ENCODE measurements at places on chromosomes 16 and 17.

- DNase-seq: no peak
These were observed 33.7 kb downstream of the RGS9 start for GRCh38 chr17:65170839-65171238.

DNA sequence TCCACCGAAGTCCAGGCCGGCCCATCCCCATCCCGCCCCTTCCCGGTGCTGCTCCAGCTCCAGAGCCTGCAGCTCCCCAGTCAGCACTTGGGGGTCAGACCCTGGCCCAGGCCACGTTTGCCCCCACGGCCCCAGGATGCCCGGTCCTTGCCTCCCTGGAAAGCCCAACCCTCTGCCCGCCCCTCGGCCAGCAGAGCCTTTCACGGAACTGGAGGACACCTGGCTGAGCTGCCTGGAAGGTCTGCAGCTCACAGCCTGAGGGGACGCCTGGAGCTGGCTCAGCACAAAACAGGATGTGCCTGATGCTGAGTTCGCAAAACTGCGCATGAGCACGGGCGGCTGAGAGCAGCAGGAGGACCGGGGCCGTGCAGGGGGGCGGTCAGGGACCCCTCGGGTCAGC lies 29.7 kb upstream of the SSTR5 start:
- no peak for DNase-seq

DNA sequence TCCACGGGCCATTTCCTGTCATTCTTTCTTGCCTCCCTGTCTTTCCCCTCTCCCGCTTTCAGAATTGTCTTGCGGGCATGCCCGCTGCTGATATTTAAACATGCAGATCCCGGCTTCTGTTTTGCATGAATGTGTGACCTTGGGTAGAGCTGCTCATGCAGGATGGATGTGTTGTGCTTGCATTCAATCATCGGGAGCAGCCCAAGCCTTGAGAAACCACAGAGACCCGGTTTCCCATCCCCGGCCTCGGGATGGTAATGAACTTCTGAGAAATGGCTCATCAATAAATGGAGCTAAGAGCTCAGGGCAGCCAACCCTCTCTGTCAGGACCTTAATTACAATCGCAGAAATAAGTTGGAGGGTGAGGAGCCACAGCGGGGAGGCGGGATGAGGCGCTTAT lies 303.7 kb upstream of the TNRC6C start:
- DNase-seq: no peak

DNA sequence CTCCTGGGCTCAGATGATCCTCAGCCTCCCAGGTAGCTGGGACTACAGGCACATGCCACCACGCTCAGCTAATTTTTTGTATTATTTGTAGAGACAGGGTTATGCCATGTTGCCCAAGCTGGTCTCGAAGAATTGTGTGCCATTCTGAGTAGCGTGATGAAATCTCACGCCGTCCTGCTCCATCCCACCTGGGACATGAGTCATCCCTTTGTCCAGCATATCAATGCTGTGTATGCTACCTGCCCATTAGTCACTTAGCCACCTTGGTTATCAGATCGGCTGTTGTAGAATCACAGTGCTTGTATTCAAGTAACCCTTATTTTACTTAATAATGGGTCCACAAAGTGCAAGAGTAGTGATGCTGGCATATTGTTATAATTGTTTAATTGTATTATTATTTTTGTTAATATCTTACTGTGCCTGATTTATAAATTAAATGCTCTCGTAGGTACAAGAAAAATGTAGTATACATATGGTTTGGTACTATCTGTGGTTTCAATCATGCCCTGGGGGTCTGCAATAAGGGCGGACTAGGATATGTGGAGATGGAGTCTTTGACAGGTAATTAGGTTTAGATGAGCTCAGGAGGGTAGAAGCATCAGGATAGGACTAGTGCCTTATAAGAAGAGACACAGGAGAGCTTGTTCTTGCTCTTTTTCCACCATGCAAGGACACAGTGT lies 26.6 kb upstream of the SLC13A2 start:
- DNase-seq: no peak

DNA sequence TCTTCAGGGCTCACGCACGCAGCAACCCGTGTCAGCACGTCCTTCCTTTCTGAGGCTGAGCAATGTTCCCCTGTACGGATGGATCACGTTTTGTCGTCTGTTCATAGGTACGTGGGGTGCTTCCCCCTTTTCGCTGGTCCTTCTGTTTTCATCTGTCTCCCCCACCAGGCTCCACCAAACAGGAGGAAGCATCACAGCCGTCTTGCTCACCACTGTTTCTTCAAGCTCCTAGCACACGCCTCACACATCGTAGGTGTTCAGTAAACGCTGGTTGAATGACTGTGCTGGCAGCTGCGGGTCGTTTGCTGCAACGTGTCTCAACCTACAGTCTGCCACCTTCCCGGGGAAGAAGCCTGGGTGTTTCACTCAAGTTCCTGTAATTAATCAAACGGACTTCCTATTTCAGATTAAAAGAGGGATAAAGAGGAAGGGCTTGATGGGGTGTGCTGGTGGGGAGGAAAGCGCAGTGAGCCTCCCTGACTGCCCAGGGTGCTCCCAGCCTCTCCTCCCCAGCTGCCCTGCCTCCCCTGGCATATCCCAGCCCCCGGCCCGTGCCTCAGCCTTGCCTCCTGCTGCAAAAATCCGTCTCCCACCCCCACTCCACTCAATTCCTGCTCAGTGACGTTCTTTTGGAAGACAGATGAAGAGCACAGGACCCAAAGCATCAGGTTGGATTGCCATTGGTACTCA lies 76.7 kb upstream of the DOC2B start:
- DNase-seq: no peak

- no peak for DNase-seq
These were observed 174.6 kb downstream of the ZNF423 start for GRCh38 chr16:49681217-49681883.

- DNase-seq: peak; percentile 72
These were observed 2.8 kb upstream of the MATCAP1 start for GRCh38 chr16:67186550-67186950.

DNA sequence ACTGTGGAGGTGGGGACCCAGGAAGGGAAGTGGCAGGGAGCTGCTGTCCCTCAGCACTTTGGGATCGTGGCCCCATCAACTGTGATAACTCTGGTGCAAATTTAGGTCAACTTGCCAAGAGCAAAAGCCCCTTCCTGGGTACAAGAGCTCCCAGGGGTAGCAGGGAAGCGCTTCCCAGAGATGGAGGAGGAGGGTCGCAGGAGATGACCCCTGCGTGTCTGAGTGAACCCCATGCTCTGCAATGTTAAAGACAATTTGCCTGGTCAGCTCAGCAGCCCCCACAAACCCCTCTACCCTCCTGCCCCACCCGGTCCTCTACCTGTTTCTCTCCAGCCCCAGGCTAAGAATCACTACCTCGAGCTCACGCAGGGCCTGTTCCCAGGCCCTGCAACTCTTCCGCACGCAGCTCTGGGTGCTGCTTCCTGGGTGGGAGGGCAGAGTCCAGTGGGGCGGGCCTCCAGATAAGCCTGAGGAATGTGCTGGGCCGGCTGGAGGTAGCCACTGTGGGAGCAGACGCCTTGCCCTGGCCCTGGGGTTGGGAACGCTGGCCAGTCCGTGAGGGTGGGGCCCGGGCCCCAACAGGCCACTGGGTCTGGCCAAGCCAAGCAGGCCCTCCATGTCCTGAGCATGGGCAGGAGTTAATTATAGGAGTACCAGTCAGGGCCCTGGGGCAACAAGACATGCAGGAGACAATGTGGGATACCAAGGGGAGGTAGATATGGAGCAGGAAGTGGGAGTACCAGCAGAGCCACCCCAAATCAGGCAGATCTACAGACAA lies 6.1 kb downstream of the DOK4 start:
- peak; percentile 79 for DNase-seq

GRCh38 chr17:77049440-77049839 lies 91.3 kb upstream of the SEC14L1 start:
- peak; percentile 36 for DNase-seq

GRCh38 chr17:75476271-75476671 lies 19.8 kb downstream of the TMEM94 start:
- DNase-seq: no peak

DNA sequence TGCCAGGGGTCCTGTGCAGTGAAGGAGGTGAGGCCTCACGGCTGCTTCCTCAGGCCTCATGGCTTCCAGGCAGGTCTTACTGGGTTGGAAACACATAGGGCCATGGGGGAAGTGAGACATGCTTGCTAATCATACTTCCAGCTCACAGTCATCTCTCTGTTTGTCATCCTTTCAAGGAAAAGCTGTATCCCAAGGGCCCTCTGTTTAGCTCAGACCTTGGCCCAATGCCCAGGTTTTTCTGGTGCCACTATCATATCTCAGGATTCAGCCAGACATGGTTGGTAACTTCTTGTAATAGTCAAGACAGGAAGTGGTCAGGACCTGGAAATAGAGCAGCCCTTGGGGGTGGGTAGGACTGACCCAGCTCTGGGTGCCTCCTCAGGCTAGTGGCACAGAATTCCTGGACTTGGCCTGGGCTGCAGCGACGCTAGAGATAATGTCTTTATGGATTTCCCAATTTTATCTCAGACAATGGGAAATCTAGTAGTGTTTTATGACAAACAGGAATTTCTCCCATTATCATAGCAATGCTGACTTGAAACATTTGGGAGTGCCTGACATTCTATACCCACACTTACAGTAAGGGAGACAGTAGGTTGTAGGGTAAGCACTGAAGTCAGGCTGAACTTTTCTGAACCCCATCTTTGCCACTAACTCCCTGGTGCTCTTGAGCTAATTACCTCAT lies 13.5 kb upstream of the ITGB3 start:
- peak; percentile 100 for DNase-seq

DNA sequence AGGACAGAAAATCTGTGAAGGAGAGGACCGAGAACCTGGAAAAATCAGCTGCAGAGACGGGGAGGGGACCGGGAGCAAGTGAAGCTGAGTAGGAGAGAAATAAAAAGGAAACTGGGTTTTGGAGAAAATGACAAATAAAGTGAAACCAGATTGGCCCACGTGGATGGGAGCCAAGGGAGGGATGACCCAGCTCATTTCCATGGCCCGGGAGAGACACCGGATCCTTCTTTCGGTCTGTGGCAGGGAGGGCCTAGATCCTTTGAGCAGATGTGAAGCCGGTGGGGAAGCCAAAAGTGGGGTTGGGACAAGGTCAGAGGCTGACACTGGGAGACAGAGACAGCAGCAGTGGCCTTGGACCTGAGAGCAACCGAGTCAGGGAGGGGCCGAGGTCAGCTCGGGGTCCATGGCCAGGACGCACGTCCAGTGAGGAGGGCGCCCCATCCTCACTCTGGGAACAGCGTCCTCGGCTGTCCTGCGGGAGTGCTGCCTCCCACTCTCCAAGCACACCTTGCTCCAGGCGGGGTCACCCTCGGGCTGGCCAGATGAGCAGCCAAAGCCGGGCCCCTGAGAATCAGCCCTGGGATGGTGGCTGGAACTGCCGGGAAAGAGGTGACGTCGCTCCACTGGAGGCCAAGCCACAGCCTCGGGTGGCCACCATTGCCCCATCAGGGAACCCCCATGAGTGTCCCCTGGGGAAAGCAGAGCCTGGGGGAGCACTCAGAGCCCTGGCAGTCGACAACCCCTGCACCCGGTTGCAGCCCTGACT lies 50.8 kb upstream of the CDR2 start:
- peak; percentile 28 for DNase-seq

GRCh38 chr17:61233991-61234750 lies 165.5 kb upstream of the TBX2 start:
- no peak for DNase-seq

- peak; percentile 42 for DNase-seq
These were observed 38.4 kb downstream of the UTP18 start for GRCh38 chr17:51298508-51299371.

DNA sequence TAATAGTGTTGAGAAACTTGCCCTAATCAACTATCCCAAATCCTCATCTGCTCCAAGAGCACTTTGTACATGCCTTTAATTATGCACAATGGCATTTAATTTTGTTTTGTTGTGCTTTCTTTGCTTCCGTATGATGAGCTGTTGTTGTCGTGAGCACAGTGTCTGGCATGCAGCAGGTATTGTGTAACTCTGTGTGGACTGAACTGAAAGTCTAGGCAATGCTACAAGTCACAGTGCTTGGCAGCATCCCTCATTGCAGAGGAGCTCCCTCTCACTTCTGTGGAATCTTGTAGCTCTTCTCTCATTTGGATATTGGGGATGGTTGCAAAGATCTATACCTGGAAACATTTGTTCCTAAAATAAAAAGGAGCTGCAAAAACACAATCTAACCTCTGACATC lies 502.2 kb upstream of the CA10 start:
- no peak for DNase-seq

DNA sequence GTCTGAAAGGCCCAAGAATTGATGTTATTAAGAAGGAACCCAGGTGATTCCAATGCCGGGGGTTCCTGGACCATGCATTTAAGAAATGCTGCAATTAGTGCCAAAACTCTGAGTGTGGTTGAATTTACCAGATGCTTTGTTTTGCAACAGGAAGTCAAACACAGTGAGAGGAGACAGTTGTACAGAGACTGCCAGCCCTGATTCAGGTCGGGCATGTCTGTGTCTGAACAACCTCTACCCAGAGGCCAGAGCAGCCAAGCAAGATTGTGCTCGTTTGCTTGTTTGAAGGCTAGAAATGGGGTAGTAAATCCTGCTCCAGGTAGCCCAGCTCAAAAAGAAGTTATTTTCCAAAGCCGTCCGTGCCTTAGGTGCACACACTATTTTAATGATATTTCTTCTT lies 412.4 kb upstream of the ERCC4 start:
- DNase-seq: no peak

DNA sequence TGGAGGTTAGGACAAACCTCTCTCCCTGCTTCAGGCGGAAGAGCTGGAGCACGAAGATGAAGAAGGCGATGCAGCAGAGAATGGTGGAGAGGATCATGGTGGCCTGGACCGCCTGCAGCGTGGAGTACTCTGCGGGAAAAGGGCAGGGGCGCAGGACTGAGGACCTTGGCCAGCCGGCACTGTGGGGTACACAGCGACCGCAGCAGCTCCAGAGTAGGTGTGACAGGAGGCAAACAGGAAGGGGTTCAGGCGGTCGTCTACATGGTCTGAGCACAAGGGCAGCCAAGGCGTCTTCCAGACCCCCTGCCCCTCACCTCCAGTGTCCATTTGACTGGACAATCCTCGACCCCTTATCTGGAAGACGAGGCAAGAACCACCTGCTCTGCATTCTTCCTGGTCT lies 42.5 kb downstream of the EMP2 start:
- no peak for DNase-seq

DNA sequence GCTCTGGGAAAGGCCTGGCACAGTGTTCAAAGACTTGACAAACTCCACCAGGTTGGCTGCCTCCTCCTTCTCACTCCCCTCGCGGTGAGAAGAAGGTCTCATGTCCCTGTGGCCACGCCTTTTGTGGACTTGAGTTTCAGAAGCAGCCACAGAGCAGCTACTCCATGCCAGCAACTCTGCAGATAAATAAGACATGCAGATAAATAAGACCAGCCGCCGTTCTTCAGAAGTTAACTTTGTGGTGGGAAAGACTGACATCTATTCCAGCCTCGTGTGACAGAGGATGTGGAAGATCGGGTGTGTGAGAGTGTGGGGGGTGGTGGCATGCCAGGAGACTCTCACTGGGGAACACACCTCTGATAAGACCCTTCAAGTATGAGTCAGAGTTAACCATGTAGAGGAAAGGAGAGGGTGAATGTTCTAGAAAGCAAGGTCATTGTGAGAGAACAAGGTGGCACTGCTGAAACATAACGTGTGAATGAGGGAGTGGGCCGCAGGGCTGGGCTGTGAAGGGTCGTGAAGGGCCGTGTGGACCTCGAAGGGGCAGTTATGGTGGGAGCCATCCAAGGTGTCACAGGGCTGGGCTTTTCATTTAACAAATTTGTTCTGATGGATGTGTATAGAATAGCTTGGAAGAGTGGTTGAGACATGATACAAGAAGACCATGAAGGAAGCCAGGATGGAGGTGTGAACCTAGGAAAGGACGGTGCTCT lies 830 bp downstream of the SPACA3 start:
- DNase-seq: no peak

Data from EL (cell line).